C1 segment of cervical spinal cord (tissue), 14 donors: ENCODE measurements at places on chromosomes 16 and 17.

- no peak for DNase-seq
Measured at GRCh38 chr16:58464916-58465731, 34.8 kb upstream of the NDRG4 start.

DNA sequence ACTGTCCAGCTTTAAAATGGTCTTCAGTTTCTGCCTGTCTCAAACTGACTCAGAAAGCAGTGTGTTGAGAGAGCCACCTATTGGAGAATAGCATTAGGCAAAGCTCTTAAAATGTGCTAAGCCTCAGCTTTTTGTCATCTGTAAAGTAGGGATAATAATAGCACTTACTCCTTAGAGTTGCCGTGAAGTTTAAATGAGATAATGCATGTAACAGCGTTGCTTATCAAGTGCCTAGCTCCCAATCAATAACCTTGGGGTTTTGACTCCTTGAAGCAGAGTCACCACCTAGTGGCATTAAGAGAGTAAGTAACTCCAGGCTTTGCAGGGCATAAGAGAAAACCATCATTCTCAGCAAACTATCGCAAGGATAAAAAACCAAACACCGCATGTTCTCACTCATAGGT lies 163.3 kb downstream of the HS3ST2 start:
- DNase-seq: no peak

- no peak for DNase-seq
Measured at GRCh38 chr16:3454093-3454492, 10.6 kb downstream of the NAA60 start.

DNA sequence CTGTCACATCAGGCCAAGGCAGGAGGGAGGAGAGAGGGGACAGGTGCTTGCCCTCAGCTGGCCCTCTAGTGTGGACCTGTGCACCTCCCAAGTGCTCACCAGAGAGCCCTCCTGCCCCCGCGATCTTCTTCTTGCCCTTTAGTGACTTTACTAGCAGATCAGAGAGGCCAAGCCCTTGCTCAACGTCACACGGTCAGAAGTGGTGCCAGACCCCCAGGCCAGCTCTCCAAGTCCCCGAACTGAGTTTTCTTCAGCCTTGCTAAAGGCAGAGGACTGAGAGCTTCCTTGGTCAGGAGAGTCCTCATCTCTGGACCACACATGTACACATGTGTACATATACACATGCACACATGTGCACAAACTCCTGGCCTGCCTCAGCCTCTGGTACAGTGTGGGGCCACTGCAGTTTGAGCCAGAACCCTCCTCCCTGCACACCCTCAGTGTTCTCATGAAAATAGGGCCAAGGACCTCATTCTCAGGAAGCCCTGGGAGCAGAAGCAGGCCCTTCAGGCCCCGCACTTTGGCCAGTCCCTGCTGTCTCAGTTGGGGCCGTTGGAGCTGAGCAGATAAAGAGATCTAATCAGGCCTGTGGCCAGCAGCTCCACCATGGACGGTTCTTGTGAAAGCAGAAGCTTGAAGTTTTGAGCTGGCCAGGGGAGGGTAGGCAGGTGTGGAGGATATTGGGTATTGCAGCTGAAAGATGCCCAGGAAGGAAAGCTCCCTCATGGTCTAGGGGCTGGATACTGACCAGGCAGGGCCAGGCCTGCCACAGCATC lies 7.4 kb upstream of the EPX start:
- no peak for DNase-seq

GRCh38 chr16:73025151-73025855 lies 22.6 kb downstream of the ZFHX3 start:
- no peak for DNase-seq

- no peak for DNase-seq
Measured at GRCh38 chr17:49521471-49522356, 26.6 kb downstream of the NGFR start.

DNA sequence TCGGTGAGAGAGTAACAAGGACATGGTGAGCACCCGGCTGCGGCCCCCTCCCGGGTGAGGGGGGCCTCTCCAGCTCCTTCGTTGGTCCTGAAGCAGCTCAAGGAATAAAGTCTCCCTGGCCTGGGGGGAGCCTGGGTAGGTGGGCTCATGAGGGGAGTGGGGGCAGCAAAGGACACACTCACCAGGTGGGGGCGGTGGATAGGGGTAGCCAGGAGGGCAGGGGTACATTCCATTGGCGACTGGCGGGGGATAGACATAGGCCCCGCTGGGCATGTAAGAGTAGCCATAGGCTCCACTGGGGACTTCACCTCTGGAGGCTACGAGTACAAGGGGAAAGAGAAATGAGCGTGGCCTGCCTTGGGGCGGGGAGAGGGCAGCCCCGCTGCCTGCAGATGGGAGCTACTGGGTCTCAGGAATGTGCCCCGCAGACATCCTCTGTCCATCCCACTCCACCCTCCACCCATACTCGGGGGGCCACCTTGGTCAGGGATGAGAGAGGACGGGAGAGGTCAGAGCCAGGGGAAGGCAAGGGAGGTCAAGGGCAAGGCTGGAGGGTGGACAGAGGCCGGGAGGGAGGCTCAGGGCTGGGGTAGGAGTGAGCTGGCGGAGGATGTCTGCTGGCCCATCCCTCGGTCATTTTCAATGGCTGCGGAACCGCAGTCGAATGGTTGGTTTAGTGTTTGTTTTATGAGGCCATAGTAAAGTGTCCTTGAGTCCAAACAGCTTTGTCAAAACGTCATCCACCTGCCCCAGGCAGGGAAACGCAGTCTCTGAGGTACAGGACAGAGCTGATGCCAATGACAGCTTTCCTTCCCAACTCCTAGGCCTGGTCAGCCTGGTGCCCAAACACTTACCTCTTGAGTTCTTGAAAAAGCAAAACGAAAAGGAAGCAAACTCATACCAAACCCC lies 3.7 kb upstream of the UNC13D start:
- DNase-seq: no peak

- DNase-seq: no peak
Measured at GRCh38 chr16:59148056-59148768, 414.1 kb upstream of the GOT2 start.
